ENCODE measurements at places on chromosomes 1 and 21.
A peak's percentile ranks its signal among the peaks of the same experiment; 100 is the strongest.

DNA sequence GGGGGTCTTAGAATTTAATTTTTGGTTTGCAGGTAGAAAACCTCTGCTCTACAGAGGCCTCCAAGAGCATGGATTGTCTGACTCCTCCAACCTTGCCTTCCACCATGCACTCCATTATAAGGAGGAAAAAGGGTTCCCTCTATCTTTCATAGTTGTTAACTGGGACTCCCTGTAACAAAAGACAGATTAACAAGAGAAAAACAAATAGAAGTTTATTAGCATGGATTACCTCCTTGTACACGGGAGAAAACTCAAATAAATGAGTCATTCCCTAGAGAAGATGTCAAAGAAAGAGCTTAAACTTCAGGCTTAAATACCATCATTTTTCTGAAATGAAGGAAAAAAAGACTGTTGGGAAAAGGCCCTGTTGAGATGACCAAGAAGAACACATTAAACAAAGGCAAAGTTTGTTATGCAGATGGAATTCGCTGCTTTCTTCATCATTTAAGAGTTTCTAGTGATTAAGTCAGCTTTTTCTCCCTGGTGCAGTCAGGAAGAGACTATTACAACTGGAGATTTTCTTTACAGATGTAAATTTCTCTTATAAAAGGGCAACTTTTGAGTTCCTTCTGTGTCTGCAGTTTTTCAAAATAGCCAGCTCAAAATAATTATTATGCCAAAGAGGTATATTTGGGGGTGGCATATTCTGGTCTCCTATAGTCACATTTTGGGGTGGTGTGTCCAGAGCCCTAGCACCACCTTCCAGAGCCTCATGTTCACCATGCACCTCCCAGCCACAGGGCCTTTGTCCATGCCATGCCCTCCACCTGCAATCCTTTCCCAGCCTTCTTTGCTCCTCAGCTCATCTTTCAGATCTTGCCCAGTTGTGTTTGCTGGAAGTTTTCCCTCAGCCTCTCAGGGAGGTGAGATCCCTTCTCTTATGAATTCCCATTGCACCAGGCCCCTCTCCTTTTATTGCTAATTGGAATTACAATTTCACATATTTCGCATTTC, 63.1 kb upstream of the KLHDC7A start:
- no peak for DNase-seq

- DNase-seq = no peak
These were observed 36.6 kb downstream of the FCRL5 start for GRCh38 chr1:157515709-157516108.

GRCh38 chr1:203327684-203328457, 22.6 kb downstream of the BTG2 start:
- DNase-seq = peak; percentile 73

GRCh38 chr1:47424336-47424982, 8.4 kb downstream of the FOXE3 start:
- no peak for DNase-seq

Measured in stimulated activated CD8-positive, alpha-beta memory T cell treated with anti-CD3 and anti-CD28 coated beads, Interleukin-4, amount 100 ng/mL, for 48 hours (primary cell).